ENCODE measurements at places on chromosomes 1 and 21.

GRCh38 chr1:46062651-46063319 is 69.6 kb downstream of the PIK3R3 start:
- DNase-seq: no peak

DNA sequence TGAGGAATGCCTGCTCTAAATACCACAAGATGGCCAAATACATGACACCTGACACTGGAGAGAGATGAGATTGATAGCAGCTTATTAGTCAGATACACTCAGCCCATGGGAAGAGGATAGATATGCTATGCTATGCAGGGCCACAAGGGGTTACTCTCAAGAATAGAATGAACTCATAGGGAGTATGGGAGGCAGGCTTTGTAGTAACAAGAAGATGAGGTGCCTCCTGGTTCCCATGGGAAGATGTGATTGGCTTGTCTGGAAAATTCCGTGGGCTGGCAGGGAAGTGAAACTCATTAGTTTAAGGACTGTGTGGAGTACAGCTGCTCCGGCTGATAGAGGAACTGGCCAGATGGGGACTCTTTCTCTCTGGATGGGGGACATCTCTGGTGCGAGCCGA is 16.5 kb downstream of the CCDC30 start:
- no peak for DNase-seq

DNA sequence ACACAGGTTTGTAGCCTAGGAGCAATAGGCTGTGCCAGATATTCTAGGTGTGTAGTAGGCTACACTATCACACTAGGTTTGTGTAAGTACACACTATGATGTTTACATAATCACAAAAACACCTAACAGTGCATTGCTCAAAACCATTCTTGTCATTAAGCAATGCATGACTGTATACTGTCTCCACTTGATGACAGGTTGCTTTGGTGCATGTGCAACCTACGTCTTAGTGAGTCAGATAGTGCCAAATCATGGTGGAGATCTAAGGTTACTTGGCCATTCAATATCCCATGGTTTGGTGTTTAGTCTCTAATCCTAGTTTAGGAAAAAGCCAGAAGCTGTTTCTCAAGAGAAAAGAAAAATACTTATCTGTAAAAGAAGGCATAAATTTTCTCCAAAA is 181.1 kb downstream of the KCNK2 start:
- no peak for DNase-seq

GRCh38 chr1:183275322-183275721 is 89.3 kb downstream of the LAMC2 start:
- no peak for DNase-seq

GRCh38 chr21:25457411-25457810 is 149.9 kb downstream of the MRPL39 start:
- DNase-seq: no peak

GRCh38 chr21:17524635-17525034 is 11.8 kb downstream of the CXADR start:
- DNase-seq: no peak

- DNase-seq: peak; percentile 98
Observed at GRCh38 chr1:11805422-11806306, at the start of the genes CLCN6 and MTHFR. CLCN6 (plus strand) TSS chr1:11806191; CDS start chr1:11806263, 72 bp downstream. MTHFR (minus strand) TSS chr1:11805964; CDS start chr1:11803116, 2,848 bp downstream.

DNA sequence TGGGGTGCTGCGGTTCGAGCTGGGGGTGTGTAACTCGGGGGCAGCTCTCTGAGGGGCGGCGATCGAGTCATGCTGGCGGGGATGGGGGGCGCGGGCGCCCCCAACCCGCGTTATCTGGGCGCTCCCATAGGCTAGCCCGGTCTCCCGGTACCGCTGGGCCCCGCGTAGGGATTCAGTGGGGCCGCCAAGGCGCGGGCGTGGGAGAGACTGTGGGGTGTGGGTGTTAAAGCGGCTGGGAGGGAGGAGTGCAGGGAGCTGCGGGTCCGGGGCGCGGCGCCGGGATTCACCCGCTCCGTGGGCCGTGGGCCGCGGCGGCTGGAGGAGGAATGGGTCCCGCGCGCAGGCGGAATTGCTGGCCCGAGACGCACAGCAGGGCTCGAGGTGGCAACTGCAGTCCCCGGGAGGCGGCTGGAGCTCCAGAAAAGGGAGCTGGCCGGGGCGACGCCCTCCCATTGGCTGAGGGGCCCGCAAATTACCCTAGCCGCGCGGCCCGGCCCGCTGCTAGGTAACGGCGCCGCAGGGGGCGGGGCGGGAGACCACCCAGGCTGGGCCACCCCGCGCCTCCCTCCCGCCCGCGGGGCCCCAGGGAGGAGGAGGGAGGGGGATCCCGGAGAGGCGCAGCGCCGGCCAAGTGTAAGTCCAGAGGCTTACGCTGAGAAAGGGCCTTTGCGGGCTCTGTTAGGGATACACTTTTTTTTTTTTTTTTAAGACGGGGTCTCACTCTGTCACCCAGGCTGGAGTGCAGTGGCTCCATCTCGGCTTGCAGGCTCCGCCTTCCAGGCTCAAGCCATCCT is at the start of gene PTCH2:
PTCH2 (minus strand) TSS at position 392 of the 794 bp plus-strand sequence; CDS start at position 71, 321 bp downstream.
- DNase-seq: peak; percentile 28

DNA sequence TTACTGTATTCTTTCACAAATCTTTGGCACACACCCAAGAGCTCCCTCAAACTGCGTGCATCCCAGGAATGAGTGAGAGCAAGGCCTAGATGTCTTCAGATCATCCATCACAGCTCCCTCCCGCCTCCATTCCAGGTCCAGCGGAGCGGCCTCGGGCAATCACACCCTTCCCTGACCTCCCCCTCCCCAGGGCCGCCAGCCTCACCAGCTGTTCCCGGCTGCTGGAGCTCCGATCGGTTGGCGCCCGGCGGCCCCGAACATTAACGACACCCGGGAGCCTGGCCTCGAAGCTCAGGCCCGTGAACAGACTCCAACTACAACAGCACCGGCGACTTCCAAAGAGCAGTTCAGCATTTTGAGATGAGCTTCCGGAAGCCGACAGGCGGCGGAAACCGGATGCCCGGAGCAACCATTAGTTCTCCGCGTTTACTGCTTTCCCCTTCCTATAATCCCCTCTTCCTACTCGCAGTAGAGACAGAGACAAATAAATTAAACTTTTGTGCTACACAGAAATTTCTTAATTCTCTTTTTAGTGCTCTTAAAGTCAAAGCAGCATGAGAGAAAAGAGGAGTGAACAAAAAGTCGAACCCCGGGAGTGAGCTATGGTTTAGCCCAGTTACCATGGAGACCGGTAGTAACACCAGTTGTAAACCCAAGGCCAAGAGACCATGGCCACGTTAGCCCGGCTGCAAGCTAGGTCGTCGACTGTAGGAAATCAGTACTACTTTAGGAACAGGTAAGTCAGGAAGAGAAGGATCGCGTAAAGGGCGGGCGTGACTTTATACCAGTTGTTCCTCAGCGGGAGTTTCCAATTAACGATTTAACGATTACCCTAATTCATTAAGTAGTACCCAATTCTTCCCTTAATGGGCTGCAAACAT is at the start of the genes GPATCH2 and SPATA17:
GPATCH2 (minus strand) TSS at position 380 of the 881 bp plus-strand sequence; CDS start at position 261, 119 bp downstream.
SPATA17 (plus strand) TSS at position 634 of the 881 bp plus-strand sequence; CDS start at position 669, 35 bp downstream.
- peak; percentile 69 for DNase-seq

GRCh38 chr1:82893712-82894470 is 1093.2 kb downstream of the ADGRL2 start:
- no peak for DNase-seq

- DNase-seq: no peak
Observed at GRCh38 chr1:78577257-78578100, 42.8 kb upstream of the IFI44L start.

GRCh38 chr1:24575905-24576587 is 20.2 kb downstream of the NCMAP start:
- no peak for DNase-seq

GRCh38 chr1:66374561-66375111 is 159.3 kb upstream of the SGIP1 start:
- DNase-seq: peak; percentile 73

DNA sequence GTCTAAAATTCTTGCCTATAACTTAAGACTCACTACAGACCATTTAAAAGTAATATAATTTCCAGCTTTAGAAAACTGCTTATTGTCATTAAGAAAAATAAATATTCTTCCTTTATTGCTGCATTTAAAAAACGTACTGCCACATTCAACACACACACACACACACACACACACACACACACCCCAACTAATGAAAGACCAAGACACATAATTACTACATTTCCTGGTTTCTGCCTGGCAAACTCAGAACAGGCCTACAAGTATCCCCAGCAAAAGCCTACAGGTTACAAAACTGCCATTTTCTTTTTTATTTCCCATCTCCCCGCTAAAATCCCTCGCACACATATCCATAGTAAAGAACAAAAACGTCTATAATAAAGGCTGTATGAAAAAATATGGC is 1.5 kb downstream of the DENND2C start:
- no peak for DNase-seq

- no peak for DNase-seq
Observed at GRCh38 chr1:204829133-204829825, 41.4 kb upstream of the NFASC start.

DNA sequence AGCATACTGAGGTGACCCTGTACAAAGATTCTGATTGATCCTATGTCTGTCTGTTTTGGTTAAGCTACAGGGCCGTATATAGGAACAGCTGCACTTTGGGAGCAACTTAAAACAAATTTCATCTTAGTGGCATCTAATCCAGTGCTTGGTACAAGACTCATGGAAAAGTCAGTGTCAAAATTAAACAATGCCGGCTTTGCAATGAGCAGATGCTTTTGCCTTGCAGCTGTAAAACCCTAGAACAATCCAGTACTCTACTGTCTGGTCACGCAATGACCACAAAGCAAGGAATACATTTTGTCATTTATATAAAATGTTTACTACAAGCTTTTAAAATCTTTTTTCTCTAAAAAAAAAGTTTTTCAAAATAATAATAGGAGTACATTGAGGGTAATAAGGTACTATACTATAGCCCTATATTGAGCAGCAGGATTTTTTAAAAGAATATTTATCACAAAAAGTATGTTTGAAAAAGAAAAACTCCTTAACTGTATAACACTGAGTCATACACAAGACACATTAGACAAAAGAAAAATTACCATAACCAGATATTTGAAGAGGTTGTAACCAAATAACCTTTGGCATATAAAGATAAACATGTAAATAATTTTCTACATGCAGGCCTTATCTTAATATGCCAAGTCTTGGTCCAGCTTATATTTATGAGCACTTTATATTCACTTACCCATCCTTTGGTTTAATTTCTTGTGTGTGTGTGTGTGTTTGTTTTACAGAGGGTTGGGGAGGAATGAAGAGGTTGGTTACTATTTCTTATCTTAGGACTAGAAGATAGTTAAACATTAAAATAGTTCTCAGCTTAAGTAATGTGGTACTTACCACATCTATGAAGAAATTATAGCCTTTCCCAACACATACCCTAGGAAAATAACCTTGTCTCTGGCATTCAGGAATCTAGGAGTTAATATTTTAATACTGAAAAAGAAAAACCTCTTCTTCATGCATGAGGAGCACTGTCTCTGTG is 262.3 kb downstream of the FAF1 start:
- DNase-seq: no peak

GRCh38 chr1:87329051-87329525 is 408 bp downstream of the LMO4 start:
- no peak for DNase-seq

DNA sequence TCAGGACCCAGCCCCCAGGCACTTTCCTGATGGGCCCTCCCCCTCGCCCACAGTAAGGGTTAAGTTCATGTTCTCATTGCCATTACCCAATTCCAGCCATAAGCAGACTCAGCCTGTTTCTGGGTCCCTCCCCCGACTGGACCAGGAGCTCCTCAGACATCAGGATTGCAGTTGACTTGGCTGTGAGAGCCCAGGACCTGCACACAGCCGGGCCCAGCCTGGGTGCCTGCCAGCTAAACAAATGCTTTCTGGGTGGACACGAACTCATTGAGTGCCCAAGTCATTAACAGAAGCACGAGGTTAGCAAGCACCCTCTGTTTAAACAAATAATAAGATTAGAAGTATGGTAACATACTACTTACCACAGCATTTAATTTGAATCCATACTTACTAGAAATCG is 147.9 kb upstream of the POU3F1 start:
- no peak for DNase-seq

DNA sequence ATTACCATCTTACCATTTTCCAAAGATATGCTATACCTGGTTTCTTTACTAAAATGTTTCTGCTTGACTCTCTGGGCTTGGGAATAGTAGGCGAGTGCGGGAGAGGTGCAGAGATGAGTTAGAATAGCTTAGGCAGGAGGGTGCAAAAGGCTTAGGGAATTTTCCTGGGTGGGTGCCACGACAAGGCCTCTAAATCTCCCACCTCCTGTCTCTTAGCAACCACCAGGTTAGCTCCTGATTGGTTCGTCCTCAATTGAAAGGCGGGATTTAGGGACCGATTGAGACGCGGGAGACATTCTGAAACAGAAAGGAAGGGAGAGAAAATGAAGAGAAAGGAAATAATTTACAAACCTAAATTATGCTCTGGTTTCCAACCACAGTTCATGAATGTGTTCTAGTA is 3.1 kb downstream of the ACKR1 start:
- DNase-seq: no peak

- no peak for DNase-seq
Observed at GRCh38 chr1:8395433-8395866, 77.5 kb downstream of the SLC45A1 start.

GRCh38 chr1:81801651-81802456 is 1.1 kb downstream of the ADGRL2 start:
- DNase-seq: no peak

DNA sequence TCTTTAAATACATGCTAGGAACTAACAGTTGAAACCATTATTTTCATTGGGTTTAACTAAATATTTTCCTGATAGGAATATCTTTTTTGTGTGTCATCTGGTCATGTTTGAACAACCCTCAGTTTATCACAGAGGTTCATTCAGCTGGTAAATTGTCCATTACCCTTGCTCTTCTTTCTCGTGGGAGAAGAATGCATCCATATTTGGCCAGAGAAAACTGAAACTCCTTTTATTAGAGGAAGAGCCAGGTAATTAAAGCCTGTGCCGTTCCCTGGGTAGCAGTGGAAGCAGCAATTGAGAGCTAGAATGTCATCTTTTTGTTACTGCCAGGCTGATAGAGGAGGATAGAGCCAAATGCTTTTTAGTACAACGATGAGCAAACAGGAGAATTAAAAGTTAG is 587.2 kb upstream of the ZRANB2 start:
- no peak for DNase-seq

DNA sequence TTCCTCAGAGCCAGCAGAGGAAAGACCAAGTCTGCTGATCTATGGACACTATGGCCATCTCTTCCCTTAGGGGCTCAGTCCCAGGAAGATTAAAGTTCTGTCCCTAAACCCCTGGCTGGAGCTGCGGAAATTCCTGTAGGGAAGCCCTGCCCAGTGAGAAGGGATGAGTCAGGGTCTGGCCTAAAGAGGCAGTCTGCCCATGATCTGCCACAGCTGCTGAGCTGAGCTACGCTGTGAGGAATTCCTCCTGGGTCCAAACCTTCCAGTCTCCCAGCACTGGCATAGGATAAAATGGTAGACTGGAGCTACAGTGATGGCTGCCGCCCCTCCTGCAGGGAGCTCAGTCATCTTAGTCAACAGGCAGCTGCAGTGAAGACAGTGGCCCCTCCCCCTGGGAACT is 213.7 kb downstream of the BRINP2 start:
- DNase-seq: peak; percentile 10

DNA sequence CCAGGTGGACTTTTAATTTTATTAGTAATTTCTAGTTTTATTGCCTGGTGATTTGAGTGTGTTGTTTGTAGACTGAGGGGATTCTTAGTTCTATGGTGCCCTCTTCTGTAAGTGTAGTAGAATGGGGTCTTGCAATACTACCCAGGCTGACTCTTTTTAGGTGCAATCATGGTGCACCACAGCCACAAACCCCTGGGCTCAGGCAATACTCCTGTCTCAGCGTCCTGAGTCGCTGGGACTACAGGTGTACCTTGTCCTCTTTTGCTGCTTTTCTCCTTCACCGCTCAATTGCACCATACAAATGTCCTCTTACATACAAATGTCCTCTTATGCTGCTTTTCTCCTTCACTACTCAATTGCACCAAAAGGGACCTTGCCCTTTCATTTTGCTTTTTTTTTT is 43.1 kb downstream of the SCP2 start:
- no peak for DNase-seq
